Bone marrow (tissue), 2 donors: ENCODE measurements at places on chromosomes 12 and 14.

DNA sequence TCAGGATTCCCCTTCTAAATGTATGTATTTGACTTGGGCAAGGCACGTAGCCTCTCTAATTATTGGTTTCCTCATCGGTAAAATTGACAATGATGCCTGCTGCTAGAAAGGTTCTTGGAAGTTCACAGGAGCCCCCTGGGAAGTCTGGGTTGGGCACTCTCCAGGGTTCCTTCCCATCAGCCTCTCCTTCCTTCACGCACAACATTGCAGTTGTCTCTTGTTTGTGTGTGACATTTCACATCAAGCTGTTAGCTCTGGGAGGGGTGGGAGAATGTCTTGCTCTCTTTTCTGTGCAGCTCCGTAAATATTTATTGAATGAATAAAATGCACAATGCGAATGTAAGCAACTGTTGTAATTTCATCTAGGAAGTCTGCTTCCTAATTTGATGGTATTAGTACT, 153.2 kb upstream of the PRICKLE1 start:
- no peak for DNase-seq

DNA sequence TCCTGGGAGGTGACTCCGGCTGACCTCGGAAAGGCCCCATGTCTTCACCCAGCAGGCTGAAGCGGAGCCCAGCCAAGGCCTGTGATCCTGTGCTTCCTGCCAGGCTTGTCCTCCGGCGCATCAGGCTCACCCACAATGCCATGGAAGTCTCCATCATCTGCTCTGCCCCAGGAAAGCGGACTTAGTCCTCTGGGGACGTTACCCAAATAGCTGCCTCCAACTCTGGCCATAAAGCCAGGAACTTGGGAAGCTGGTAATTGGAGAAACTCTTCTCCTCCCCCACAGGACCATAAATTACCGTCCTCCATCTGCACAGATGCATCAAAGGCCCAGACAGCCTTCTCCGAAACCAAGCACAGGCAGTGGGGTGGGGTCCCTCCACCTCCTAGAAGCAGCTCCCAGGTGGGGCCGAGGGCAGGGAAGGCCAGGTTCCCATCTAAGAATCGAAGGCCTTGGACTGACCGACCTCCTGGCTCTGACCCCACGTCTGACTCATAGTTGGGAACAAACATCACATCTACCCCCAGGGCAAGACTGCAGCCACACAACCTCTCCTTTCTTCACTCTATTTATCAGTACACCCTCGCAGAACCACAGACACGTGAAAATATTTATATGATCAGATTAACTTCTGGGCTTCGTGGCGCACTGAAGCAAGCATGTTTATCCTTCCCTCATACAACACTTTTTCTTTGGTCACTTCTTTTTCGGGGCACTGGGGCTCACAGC, 56.4 kb downstream of the PITPNM2 start:
- no peak for DNase-seq

DNA sequence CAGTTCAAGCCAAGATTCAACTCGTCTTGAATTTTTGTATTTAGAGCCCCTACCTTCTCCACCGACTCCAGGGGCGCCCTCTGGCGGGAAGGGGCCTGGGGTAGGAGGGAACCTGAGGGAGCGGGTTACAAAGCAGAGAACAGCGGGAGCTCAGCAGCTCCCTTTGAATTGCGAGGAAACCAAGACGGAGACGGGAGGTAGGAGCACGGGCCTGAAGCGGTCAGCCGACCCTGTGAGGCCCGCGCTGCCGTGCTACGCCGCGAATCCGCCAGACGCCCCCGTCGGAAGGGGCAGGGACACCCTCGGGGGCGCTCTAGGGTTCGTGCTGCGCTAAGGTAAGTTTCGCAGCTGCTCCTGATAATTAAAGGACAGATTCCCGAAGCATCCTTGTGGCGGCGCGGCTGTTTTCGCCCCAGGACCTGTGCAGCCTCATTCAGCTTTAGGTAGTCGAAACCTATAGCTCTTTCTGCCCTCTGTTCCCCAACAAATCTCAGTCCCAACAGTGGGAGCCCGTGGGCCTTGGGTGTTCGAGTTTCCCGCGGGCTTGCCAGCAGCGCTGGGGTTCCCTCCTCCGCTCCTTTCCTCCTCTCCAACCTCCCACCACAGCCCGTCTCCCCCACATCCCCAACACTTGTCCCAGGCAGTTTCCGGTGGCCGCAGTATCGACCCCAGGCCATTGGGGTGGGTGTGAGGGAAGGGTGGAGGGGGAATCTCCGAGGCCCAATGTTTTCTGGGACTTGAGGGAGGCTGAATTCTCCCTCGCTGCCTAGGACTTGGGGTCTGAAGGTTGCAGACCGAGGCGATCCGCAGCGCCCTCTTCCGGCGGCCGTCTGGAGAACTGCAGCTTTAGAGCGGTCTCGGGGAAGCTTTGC, 5.1 kb upstream of the NKX2-1 start:
- DNase-seq, result no peak

DNA sequence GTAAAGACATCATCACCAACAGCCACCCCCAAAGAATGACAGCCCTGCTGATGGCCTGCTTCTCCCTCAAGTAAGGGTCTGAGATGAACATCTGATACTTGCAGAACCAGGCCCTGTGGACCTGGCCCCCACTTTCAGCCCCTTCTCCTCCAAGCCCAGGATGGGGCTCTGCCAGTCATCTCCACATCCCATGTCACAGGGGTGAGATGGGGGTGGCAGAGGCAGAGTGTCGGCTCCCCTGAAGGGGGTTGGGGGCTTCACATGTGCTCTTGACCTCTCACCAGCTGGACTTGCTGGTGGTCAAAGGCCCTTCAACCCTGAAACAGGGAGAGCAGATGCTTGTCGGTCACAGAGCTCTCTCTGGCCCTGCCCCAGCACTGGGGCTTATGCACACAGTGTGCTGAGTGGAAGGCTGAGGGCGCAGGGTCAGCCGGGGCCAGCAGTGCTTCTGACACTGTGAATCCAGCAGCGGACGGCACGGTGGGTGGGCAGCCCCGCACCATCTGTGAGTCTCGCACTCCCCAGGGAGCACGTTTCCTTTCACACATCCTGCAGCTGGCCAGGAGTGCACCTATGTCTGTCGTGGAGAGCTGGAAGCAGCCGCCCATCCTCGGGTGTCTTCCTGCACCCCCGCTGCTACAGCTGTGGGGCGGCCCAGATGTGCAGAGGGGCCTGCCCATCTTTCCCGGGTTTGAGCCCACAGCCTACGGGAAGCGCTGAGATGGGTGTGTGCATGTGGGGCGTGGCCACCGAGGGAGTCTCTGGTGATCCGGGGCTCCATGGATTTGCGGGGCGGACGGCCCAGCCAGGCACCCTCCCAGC, 94.3 kb downstream of the ADGRD1 start:
- no peak for DNase-seq

GRCh38 chr12:16303939-16304338, 26.5 kb upstream of the SLC15A5 start:
- DNase-seq, result no peak

- DNase-seq, result no peak
Measured at GRCh38 chr14:28264306-28264705, 502.3 kb upstream of the FOXG1 start.

GRCh38 chr12:46450279-46450748, 77.7 kb upstream of the SLC38A2 start:
- no peak for DNase-seq
